ENCODE measurements at places on chromosomes 7 and 10.

DNA sequence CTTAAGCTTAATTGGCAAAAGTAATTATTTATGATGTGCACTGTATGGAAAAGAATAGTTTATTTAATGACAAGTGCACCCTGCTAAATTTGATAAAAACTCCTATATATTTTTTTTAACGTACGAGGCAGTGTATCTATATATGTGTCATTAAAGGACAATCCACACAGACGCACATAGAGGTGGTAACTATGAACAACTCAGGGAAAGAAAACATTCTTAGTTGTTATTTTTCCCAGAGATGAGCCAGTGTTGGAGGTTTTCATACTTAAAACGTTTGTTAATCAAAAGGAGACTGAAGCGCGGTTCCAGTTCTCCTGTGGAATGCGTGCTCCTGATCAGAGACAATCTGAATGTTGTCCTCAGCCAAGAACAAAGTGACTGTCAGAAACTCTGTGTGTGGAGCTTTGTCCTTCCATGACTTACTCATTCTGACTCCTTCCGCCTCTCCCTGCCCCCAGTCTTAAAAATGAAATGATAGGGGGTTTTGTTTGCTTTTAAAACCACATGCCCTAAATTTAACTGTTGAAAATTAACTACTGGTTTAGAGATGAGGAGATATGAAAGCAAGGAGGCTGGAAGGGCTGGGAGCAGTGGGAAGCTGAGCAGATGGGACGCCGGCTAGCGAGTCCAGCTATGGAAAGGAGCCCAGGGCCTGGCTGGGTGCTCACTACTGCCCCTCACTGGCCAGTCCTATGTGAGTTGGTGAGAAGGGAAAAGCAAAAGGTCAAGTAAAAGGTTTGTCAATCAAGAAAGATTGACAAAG, 99.6 kb downstream of the SVIL start:
- no peak for DNase-seq

DNA sequence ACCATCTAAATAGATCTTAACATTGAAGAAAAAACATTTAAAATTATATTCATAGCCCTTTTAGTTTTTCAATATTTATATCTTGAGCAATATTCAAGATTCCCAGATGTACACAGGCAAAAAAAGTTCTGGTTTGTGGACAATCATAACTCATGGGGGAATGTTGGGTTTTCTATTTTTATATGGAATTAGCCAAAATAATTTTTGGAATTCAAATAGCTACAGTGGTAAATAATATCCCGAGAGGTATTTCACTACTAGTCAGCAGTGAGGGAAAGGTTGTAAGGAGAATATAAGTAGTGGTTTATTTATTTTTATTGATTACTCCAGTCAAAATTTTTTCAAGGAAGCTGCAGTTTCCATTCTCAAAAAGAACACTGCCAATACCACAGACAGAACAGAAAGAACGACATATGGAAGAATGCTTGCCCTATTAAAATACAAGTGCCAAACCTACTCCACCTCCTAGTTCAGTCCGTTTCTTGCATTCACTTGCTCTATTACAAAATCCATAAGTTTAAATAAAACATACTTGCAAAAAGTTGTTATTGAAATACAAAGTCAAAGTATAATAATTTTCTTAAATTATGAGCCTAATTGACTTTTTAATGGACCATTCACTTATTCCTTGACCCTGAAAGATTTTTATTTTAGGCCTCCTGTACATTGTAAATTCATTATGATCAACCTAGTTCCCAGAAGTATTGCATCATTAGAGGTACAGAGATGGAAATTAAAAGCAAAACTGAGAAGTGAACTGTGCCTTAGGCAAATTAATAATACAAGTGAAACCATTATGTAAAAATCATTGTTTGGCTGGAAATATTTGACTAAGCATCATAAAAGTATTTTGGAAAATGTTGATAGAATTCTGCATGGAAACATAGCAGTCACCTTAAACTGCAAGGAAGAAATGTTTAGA, 533.2 kb downstream of the PARD3 start:
- no peak for DNase-seq

GRCh38 chr10:69787681-69788080, 14.0 kb upstream of the COL13A1 start:
- no peak for DNase-seq

GRCh38 chr7:25075459-25075858, 49.6 kb downstream of the CYCS start:
- no peak for DNase-seq

GRCh38 chr10:1504286-1504685, 233.0 kb downstream of the ADARB2 start:
- DNase-seq = no peak

DNA sequence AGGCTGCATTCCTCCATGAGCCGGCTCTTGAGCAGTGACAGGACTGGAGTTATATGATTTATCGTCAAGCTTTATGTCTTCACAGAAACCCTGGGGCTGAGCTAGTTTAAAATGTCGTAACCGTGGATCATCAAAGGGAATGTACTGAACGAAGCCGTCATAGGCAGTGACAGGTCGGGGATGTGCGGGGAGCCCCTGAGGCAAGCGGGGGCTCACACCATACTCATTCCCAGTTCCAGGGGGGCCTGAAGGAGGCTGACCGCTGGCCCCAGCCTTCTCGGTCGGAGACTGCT, 30.7 kb downstream of the JCAD start:
- DNase-seq = no peak

- no peak for DNase-seq
Measured at GRCh38 chr10:119346095-119346832, 138.9 kb downstream of the GRK5 start.

- no peak for DNase-seq
Measured at GRCh38 chr10:111865550-111865949, 318.0 kb downstream of the GPAM start.

- DNase-seq = no peak
Measured at GRCh38 chr7:108327353-108327752, 128.9 kb downstream of the NRCAM start.

- no peak for DNase-seq
Measured at GRCh38 chr10:6022660-6023059, 39.5 kb downstream of the IL2RA start.

- DNase-seq = no peak
Measured at GRCh38 chr7:138785587-138786437, 12.0 kb upstream of the TMEM213 start.

GRCh38 chr10:121082984-121083383, 231.8 kb downstream of the WDR11 start:
- no peak for DNase-seq

- DNase-seq = no peak
Measured at GRCh38 chr10:126337251-126337810, 50.9 kb downstream of the ADAM12 start.

DNA sequence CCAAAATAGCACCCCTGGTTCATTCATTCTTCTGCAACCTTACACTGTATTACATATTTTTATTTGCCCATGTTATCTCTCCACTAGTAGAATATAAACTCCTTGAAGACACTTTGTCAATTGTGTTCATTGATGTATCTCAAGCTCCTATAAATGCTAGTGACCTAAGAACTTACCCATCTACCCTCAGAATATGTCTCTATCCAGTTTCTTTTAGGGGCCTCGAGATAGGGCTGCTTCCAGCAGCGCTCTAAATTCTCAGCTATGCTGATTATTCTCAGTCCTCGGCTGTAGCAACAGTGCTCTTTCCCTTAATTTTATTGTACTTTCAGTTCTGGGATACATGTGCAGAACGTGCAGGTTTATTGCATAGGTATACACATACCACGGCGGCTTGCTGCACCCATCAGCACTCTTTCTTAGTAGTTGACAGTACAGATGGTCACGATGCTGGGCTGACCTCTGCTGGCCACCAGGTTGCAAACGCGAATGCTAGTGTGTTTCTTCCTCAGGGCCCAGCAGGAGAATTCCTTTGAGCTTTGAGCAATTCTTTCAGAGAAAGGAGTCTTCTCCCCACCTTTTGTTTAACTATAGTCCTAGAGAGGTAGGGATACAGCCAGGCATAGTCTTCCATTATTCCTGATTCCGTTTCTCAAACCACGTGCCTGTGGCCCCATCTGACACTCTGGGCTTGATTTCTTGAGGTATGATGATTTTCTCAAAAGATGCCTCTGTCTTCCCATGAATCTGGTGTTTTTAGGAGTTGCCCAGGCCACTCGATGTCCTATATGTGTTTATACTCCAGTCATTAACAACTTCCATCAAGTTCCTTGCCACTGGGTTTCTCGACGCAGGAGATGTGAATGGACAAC, 49.1 kb upstream of the CDC14C start:
- DNase-seq = no peak

- DNase-seq = no peak
Measured at GRCh38 chr7:12139416-12139815, 71.7 kb upstream of the TMEM106B start.

DNA sequence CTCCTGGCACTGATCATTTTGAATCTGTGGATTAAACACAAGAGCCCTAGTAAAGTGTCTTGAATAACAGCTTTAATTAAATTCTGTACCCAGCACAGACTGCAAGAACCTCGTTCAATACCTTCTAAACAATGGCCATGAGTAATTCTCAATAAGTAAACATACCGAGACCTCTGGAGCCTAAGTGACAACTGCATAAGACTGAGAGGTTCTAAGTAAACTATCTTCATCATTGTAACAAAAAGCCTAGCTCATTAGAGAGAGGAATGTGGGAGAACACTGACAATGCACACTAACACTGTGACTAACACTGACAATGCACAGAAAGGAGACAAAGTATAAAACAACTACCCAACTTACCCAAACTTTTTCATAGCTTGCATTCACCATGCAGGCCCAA, 117.4 kb downstream of the ELAPOR2 start:
- no peak for DNase-seq

- DNase-seq = no peak
Measured at GRCh38 chr10:133391761-133392518, 2.0 kb upstream of the MTG1 start.

DNA sequence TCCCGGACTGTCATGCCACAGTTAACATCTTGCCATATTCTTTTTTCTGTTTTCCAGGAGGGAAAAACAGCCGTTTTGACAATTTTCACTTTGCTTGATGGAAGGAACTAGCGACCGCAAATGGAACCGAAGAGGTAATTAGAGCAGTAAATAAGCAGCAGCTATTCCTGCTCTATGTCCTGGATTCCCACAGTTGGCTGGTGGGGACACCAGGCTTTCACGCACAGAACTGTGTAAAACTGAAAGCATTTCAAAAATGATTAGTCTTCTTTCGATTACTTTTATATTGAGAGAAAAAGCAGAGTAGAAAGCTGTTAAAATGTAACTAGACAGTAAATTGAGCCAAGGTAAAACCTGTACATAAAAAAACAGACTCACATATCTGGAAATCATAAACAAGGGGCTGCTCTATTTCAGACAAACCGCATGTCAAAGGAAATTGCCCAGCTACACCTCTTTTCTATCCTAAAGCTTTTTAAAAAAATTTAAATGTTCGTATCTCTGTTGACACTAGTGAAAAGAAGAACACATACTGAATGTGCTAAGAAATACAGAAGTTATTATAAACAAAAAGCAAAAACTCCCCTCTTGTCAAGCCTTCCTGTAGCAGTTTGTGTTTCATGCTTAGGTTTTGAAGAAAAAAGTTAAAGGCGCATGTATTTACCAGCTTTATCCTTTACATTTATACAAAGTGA, 93.4 kb downstream of the RNF216 start:
- no peak for DNase-seq

DNA sequence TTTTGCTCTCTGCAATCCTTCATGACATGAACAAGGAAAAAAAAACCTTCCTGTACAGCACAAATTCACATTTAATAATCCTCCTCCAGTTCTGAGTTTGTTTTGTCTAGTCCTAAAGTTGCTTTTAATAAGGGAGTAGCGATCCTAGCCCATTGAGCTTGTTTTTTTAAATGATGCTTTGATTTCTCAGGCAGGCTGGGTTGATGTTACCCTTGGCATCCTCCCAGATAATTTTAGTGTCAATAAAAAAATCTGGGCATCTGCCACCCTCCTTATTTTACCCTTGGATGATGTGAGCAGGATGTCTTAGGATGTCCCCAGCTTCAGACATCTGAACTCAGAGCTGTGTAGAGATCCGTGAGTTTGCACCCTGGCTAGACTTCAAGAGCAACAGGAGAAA, 33.9 kb upstream of the PROSER2 start:
- DNase-seq = no peak

DNA sequence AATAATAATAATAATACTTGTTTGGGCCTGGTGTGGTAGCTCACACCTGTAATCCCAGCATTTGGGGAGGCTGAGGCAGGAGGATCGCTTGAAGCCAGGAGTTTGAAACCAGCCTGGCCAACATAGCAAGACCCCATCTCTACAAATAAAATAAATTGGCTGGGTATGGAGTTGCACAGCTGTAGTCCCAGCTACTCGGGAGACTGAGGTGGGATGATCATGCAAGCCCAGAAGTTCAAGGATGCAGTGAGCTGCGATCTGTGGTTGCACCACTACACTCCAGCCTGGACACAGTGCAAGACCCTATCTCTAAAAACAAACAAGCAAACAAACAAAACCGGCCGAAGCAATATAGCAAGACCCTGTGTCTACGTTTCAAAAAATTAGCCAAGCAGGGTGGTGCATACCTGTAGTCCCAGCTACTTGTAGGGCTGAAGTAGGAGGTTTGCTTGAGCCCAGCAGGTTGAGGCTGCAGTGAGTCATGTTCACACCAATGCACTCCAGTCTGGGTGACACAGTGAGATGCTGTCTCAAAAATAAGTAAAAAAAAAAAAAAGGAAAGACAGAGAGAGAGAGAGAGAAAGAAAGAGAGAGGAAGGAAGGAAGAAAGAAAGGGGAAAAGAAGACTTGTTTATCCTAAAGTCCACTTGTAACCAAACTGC, 85.6 kb upstream of the KDM7A start:
- DNase-seq = no peak

DNA sequence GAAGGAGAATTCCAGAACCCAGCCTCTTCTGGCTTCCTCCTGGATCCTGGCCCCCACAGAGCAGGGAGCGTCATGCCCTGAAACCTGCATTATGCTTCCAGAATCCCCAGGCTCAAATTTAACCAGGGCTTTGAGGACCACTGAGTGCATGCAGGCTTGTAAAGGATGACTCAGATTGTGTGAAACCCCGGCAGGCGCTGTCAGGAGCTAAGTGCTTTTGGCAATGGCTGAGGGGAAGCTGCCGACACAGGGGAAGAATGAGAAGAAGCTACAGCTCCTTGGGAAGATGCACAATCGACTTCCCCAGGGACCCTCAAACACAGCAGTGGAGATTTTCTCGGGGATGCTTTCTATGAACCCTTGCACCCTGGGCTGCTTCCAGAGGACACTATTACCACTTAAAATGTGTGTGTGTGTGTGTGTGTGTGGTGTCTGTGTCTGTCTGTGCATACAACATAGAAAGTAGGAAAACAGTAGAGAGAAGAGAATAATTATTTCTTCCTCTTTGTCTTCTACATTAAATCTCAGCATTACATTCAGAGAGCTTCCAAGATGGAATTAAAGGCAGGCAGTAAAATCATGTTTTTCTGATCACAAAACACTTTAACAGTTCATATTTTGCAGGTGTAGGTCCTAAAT, 183.5 kb upstream of the INHBA start:
- DNase-seq = no peak

- DNase-seq = no peak
Measured at GRCh38 chr7:116284390-116284789, 74.1 kb downstream of the TES start.

- DNase-seq = no peak
Measured at GRCh38 chr7:131066635-131067034, 261.0 kb upstream of the MKLN1 start.

- DNase-seq = no peak
Measured at GRCh38 chr7:33926535-33926934, 21.2 kb downstream of the BMPER start.

Data from T-helper 22 cell (primary cell).